ENCODE measurements at places on chromosomes 2 and 18.
A peak's percentile ranks its signal among the peaks of the same experiment; 100 is the strongest.

DNA sequence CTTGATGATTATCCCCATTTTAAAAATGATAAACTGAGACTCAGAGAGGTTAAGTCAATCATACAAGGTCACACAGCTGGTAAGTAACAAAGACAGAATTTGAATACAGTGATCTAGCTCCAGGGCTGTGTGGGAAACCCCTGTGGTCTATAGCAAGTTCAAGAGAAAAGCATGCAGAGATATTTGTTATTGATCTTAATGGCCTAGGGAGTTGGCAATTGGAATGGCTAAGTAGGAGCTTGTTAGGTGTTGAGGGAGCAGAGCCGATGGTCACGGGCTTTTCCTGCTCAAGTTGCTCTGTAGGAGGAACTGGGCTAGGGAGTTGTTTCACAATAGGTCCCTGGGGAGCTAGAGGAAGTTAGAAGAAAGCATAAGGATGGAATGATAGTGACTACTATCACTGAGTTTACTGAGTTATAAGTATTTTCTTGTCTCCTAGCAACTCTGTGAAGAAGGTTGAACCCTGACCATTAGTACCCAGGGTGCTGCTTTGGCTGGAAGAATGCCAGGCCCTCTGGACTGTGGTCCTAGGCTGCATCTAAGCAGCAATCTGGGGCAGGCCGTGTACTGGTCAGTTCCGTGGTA lies 30.0 kb downstream of the RNF125 start:
- DNase-seq = peak; percentile 15

- no peak for DNase-seq
Measured at GRCh38 chr2:191995285-191995684, 148.4 kb upstream of the CAVIN2 start.

- no peak for DNase-seq
Measured at GRCh38 chr2:28981016-28981441, at the start of gene TOGARAM2. Gene TOGARAM2, plus strand, starts transcription at chr2:28981298. Its CDS starts 13,537 bp downstream, at chr2:28994835.

DNA sequence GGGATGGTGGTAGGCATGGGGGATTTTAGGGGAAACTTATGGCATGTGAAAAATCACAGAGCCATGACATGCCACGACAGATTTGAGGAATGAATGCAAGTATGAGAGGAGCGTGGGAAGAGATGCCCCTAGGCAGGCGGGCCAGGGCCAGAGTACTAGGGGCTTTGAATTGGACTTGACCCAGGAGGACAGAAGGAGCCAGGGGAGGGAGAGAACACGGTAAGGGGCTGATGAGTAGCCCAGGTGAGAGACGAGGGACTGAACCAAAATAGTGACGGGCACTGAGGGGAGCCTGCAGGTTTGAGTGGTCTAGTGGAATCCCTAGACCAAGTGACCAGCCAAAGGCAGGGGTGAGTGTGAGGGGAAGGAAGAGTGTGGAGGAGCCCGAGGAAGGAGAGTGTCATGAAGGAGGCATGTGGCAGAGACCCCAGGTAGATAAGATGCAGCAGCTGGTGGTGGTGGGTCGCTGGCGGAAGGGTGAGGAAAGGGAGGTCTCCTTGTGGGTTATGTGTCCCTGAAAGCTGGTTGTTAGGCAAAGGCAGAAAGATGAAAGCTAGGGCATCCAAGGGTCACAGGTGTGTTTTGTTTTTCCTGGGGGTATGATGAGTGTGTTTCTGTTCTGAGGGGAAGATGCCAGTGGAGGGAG lies 48.7 kb downstream of the ZBTB7C start:
- no peak for DNase-seq

DNA sequence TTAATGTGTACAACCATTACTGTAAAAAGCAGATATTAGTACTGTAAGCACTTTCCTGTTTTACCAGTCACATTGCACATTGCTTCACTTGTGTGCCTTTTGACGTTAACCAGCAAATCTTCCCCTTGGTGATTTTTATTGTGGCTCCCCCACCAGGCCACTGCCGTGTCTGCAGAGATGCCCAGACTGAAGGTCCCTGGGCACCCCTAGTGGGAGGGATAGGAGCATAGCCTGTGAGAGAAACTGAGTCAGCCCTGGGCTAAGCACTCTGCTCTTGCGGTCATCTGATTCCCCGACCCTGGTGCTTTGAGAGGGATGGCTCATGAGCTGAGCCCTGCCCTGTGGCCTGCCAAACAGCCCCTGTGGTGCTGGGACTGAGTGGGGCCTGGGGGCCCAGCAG lies 73.4 kb downstream of the INPP4A start:
- DNase-seq = no peak
